Tibial nerve (tissue), 4 donors: ENCODE measurements at places on chromosomes 3 and 15.

GRCh38 chr15:66100761-66101160 is 152.8 kb downstream of the MEGF11 start:
- DNase-seq, result no peak

GRCh38 chr3:65500398-65501306 is 538.1 kb downstream of the MAGI1 start:
- DNase-seq, result no peak

DNA sequence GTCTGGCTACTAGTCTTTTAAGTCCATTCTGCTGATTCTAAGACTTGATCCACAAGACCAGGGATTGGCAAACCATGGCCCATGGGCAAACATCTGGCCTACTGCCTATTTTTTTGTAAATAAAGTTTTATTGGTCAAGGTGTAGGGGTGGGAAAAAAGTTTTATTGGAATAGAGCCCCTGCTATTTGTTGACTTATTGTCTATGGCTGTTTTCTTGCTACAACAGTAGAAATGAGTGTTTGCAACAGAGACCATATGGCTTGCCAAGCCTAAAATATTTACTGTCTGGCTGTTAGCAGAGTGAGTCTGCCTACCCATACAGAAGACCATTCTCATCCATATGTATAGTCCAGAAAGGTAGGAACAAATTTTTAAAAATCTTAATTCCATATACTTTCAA is 106.4 kb downstream of the PTPRG start:
- no peak for DNase-seq

DNA sequence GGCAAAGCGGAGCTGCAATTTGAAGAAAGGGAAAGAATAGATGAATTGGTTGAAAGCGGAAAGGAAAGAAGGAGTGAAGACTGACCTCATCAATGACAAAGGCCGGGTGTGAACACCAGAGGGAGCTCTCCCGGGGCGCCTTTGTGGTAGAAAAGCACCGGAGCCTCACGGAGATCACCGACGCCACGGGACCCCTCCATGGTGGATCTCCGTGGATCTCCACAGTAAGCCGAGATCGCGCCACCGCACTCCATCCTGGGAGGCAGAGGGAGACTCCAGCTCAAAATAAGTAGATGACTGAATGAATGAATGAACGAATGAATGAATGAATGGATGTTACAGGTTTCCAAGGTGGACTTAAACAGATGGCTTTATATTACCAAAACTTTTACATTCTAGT is 25.0 kb downstream of the GPR160 start:
- DNase-seq, result no peak

DNA sequence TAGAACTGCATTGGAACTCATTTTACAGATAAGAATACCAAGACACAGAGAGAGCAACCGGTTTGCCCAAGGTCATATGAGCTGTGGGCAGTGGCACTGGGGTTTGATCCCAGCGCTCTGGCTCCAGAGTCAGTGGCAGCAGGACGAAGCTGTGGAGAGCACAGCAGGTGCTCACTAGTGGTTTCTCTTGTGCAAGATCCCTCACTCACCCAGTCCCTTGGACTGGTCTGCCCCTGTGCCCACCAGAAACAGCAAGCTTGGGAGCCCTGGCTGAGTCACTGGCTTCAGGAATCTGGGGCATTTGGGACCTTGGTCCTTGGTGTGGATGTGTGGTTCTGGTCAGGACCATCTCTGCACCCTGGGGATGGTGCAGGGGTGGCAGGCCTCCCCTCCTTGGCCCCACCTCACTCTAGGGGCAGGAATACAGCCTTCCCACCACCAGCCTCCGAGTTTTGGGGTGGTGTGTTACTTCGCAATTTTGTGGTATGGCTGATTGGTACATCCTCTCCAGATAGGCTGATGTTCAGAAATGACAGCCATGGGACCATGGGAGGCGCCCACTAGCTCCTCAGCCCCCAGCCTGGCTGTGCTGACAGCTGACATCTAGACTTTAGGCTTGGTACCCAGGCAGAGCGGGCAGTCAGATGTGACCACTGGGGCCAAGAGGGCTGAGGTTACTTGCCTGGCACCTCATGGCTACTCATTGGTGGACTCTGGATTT is 104.6 kb downstream of the LSM3 start:
- DNase-seq, result no peak

DNA sequence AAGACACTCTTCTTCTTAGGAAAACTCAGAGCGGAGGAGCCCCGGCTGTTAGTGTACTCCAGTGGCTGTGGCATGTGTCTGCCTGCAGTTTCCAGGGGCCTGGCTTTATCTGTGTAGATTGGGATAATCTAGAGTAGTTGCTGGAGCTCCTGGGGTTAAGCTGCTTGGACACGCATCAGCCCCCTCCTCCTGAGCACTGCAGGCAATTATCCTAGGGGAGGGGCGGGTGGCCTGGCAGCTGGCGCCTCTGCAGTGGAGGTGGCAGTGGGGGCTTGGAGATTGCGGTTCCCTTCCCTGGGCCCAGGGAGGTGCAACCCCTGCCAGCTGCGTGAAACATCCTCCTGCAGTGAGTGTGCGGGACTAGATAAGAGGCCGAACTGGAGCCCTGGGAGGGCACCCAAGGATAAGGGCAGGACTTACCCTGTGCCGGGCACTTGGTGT is 68.2 kb downstream of the EFCAB12 start:
- no peak for DNase-seq

DNA sequence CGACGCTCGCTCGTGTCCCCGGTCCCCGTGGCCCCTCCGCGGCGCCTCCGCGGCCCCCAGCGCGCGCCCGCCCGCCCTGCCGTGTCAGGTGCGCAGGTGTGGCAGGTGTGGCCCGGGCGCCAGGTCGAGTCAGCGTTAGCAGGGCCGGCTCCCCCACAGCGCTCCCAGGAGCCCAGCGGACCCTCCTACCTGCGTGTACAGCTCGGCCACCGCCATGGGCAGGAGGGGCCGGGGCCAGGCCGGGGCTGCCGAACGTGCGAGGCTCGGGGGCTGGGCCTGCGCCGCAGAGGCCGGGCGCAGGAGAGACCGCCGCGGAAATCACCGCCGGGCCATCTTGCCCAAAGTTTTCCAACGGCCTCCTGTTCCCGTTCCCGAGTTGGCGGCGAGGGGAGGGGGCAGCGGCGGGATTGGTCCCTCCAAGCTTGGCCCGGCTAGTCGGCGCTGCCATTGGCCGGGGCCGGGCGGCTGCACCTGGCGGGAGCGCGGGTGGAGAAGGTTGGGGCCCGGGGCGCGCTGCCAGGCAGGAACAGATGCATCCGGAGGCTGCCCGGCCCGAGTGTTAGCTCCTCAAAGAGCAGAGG is at the start of gene MYO5C:
TSS of gene MYO5C (minus strand) at position 384 of the 581 bp plus-strand sequence. CDS start at position 216, 168 bp downstream.
- peak; percentile 32 for DNase-seq

GRCh38 chr15:29968099-29968894 is 114.5 kb upstream of the GOLGA8J start:
- DNase-seq, result no peak

DNA sequence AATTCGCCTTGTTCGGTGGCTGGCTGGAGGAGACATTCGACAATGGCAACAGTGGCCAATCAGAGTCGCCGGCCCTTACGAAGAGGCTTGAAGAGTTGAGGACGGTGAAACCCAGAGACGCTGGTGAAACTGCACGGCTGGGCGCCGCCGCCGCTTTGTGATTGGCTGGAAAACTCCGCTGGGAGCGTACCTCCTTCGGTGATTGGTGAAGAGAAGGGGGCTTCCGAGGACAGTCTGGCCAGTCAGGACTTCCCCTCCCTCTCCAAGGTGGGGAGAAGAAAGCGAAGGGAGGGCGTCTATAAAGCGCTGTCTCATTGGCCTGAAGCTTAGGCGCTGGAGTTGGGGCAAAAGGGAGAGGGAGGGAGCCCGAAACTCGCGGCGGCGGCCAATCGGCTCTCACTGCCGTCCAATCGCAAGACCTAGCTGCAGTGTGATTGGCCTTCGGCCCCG is 554 bp upstream of the GSK3B start:
- DNase-seq, result peak; percentile 100

DNA sequence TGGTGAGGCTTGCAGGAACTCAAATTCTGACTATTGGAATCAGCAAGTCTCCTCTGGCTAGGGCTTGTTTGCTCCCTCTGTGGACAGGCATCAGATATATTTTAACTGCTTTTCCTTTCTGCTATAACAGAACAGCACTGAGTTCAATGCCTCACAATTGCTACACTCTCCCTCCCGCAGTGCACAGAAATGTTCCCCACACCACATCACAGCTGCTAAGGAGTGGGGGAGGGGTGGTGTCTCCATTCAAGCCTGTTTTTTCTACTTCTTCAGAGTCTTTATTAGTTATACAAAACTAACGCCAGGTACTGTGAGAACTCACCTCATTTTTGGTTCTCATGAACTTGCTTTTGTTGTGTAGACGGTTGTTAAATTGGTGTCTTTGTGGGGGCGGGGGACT is 68.5 kb downstream of the BCHE start:
- no peak for DNase-seq

GRCh38 chr3:58999134-58999773 is 50.6 kb downstream of the CFAP20DC start:
- DNase-seq, result no peak

DNA sequence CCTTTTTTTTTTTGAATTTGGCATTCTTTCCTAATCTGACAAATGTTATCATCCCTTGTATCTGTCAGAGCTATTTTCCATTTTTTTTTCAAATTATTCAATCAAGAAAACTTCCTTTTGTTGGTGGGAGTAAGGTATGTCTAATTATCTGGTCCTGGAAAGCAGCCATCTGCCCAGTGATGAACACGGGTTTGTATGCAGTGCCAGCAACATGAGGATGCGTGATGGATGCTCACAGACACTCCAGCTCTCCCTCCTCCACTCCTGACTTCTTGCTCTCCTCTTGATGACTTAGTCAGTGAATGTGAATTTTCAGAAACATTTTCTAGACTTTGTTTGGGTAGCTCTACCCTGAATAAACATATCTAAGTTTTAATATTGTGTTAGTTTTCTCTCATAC is 79.2 kb downstream of the IL1RAP start:
- DNase-seq, result no peak

DNA sequence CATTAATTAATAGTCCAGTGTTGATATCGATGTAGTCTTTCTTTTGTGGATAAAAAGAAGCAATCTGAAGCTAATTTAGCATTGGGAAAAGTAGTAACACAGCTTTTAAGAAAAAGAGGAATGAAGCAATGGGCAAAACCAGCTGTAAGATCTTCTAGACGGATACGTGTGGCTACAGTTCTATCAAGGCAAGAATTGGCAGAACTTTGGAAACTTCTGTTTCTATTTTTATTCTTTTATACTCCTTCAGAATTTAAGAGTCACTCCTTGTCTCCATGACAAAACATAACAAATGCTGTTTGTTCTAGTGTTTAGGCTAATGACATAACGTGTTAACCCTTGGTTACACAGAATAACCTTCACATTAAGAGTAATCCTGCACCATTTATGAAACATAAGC is 289.2 kb downstream of the ROBO2 start:
- no peak for DNase-seq

- DNase-seq, result no peak
These were observed 200.7 kb downstream of the SATB1 start for GRCh38 chr3:18224426-18224825.
